ENCODE measurements at places on chromosomes 11 and 22. TPM values are rescaled to one million over a fixed set of nuclear protein-coding genes. Genes with fewer than 3 reads are reported as not detected.

DNA sequence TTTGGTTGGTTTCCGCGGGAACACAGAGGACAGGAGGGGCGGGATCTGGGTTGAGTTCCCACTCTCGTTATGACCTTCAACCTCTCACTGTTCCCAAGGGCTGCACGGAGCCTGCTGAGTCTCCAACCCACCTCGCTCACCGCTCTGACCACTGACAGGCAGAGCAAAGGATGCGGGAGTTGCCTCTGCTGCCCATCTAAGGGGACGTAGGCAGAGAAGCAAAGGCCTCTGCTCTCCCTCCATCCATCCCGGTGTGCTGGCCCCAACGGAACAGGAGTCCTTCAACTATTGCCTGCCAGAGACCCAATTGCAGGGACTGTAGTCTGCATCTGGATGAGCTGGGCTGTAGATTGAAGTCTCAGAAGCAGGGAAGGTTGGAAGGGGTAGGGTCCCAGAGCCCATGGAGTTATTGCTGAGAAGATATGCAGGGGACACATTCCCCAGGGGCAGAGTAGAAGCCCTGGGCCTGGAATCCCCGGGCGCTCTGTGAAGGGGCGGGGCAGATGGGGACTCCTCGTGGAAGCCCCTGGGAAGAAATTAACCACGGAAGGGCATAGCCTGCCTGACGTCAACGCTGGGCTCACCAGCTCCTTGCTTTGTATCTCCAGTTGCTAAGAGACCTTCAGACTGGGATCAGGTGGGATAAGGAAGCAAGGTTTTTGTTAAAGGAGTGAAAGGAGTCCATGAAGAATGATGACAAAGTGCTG is 12.7 kb upstream of the FXYD2 start:
- H3K27me3 ChIP-seq, result peaks cover 11% of the 10 kb centered on the region
- no peaks in the 10 kb centered on the region for H3K36me3 ChIP-seq
- H3K27ac ChIP-seq, result no peak overlapping the region
- no peak overlapping the region for H3K4me3 ChIP-seq

DNA sequence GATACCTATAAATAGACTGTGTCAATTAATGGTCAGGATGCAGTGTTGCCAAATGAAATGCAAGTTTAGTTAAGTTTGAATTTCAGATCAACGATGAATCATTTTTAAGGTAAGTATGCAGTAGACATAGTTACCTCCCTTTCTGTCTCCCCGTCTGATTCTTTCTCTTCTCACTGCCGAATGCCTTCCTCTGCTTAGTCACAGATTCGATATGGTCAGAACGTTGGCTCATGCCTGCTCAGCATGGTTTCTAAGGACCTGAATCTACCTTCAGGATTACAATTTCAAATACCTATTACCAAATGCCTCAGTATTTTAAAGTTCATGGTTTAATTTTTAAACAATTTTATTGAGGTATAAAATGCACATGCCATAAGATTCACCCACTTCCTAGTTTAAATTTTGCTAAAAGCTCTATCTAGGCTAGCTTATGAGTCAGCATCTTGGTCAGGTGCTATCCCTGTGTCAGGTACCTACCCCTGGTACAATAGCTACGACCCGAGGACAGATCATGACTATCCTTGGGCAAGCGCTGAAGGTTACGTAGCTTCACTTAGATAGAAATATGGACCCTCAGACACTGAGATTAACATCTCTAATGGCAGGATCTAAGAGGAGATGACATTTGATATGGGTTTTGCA is 78.2 kb upstream of the SPON1 start:
- no peak overlapping the region for H3K4me3 ChIP-seq
- H3K27me3 ChIP-seq, result peaks cover under 1% of the 10 kb centered on the region
- no peaks in the 10 kb centered on the region for H3K36me3 ChIP-seq
- DNase-seq, result no peak
- peaks cover 14% of the 10 kb centered on the region for H3K4me1 ChIP-seq

Gene MOGAT2
- total RNA-seq, result 0.22 TPM

DNA sequence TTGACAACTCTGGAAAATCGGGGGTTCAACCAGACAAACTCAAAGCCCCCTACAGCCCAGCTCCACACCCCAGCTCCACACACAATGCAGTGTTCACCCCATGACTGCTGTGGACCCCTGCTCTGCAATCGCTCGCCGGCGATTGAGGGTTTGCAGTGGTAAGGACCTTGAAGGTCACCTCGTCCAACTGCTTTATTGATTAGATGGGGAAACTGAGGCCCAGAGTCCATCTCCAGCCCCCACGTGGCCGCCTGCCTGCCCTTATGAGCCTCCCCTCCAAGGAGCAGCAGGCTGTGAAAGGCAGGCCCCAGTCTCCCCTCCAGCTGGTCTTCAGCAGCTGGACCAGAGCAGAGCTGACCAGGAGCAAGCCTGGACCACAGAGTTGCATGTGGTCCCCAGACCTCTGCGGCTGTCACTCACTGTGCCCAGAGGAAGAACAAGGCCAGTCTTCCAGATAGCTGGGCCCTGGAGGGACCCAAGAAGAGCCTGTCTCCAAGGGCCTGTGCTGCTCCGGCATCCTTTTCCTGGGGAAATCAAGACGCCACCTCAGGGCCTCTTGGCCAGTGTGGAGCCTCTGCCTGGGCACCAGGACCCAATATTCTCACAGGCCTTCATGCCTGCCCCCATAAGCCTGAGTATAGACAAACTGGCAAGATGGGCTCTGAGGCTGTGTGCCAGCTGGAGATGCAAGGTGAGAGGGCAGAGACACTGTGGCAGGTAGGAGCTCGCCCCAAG is 8.8 kb upstream of the LINC01488 start:
- H3K36me3 ChIP-seq, result no peaks in the 10 kb centered on the region
- no peak for DNase-seq
- H3K4me3 ChIP-seq, result no peak overlapping the region
- H3K4me1 ChIP-seq, result no peaks in the 10 kb centered on the region
- peaks cover 13% of the 10 kb centered on the region for H3K27me3 ChIP-seq

DNA sequence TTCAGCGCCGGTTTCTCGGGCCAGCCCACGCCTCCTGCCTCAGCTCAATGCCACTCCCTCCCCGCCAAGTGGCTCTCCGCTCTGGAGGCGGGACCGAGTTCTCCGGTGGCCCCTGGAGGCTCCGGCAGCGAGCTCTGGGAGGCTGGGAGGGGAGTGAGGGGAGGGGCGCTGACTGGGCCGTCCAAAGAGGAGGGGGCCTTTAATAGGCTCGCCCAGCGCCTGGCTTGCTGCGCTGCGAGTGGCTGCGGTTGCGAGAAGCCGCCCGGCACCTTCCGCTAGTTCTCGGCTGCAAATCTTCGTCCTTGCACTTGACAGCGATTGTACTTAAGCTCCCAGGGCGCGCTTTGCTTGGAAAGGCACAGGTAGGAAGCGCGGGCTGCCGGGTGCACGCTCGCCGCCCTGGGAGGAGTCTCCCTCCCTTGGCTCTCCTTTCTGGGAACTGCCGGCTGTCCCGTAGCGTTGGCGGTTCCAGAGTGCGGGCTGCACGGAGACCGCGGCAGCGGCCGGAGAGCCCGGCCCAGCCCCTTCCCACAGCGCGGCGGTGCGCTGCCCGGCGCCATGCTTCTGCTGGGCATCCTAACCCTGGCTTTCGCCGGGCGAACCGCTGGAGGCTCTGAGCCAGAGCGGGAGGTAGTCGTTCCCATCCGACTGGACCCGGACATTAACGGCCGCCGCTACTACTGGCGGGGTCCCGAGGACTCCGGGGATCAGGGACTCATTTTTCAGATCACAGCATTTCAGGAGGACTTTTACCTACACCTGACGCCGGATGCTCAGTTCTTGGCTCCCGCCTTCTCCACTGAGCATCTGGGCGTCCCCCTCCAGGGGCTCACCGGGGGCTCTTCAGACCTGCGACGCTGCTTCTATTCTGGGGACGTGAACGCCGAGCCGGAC is at the start of gene ADAMTS15:
TSS of gene ADAMTS15 (plus strand) at position 230 of the 894 bp plus-strand sequence. CDS start at position 559, 329 bp downstream.
- no peak for DNase-seq
- H3K4me1 ChIP-seq, result peaks cover 10% of the 10 kb centered on the region
- no peaks in the 10 kb centered on the region for H3K36me3 ChIP-seq
- H3K4me3 ChIP-seq, result peak within 1 kb of the TSS; percentile 66
- peaks cover 58% of the 10 kb centered on the region for H3K27me3 ChIP-seq
- no peak within 1 kb of the TSS for H3K27ac ChIP-seq
